SJSA1 (cell line): ENCODE measurements at places on chromosomes 2 and 18. TPM values are rescaled to one million over a fixed set of nuclear protein-coding genes. Genes with fewer than 3 reads are reported as not detected.

GRCh38 chr18:22488554-22488953, 70.8 kb upstream of the CTAGE1 start:
- no peaks in the 10 kb centered on the region for H3K36me3 ChIP-seq
- no peak overlapping the region for H3K27ac ChIP-seq
- H3K27me3 ChIP-seq = no peaks in the 10 kb centered on the region

- H3K27ac ChIP-seq = no peak overlapping the region
- H3K4me3 ChIP-seq = no peak overlapping the region
Measured at GRCh38 chr2:120258196-120258595, 5.5 kb downstream of the RALB start.

DNA sequence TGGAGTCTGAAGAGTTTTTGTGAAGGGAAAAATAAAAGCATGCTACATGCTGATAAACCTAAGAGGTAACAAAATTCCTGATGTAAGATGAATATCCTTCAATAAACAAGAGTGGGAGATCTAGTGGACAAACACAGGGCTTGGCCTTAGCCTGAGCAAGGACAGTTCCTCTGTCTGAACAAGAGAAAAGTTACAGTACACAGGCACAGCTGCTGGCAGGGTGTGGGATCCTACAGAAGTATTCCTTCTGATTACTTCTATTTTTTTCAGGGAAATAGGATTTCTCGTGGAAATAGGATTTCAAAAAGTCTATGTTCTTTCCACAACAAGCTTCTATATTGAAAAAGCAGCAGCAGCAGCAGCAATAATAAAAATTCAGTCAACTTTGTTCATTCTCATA, 54.1 kb downstream of the NBAS start:
- H3K27ac ChIP-seq = no peak overlapping the region
- H3K36me3 ChIP-seq = peaks cover 37% of the 10 kb centered on the region
- no peaks in the 10 kb centered on the region for H3K4me1 ChIP-seq
- no peak for DNase-seq
- no peaks in the 10 kb centered on the region for H3K27me3 ChIP-seq
- H3K4me3 ChIP-seq = no peak overlapping the region

- no peak overlapping the region for H3K27ac ChIP-seq
- no peak for DNase-seq
- H3K36me3 ChIP-seq = no peaks in the 10 kb centered on the region
Measured at GRCh38 chr2:208033701-208034502, 8.6 kb upstream of the PLEKHM3 start.

GRCh38 chr2:219551441-219552381, 7.9 kb downstream of the TMEM198 start:
- no peaks in the 10 kb centered on the region for H3K27me3 ChIP-seq
- no peaks in the 10 kb centered on the region for H3K36me3 ChIP-seq
- peaks cover 17% of the 10 kb centered on the region for H3K4me1 ChIP-seq

DNA sequence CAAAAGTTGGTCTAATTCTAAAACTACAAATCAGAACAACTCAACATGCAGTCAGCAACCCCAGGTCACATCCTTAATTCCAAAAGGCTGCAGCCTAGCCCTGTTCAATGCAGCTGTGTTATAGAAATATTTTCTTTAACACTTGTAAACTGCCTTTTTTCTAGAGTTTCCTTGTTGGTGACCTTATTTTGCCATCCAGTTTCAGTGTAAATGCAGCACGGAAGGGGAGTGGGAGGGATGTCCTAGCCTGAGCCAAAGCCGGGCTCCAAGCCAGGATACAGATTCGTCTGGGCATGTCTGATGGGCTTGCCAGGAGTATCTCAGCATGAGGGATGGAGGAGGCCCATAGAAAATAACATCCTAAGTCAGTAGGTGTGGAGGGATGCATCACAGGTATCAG, 17.7 kb upstream of the SP3 start:
- no peak overlapping the region for H3K27ac ChIP-seq
- no peak overlapping the region for H3K4me3 ChIP-seq
- H3K27me3 ChIP-seq = no peaks in the 10 kb centered on the region
- no peaks in the 10 kb centered on the region for H3K4me1 ChIP-seq

Gene YPEL5
- total RNA-seq = 37.1 and 44.9 TPM in 2 replicates

Gene CHMP3
- 86.3 and 130 TPM in 2 replicates for total RNA-seq

Gene DLGAP1
- total RNA-seq = not detected in 2 replicates

Gene ELOA2
- not detected in 2 replicates for total RNA-seq

Gene SLC4A3
- total RNA-seq = 4.0 and 4.1 TPM in 2 replicates

Gene FBXO11
- total RNA-seq = 31.6 and 44.3 TPM in 2 replicates

Gene CHRNG
- total RNA-seq = not detected in 2 replicates
